Spinal cord (tissue), 10 donors: ENCODE measurements at places on chromosomes 7 and 10. TPM values are rescaled to one million over a fixed set of nuclear protein-coding genes. Genes with fewer than 3 reads are reported as not detected.

Gene MYL7
- 0.66 TPM for total RNA-seq

Gene FRMD4A
- 87.2 TPM for total RNA-seq

Gene ADAM22
- total RNA-seq = 178 TPM

Gene ADCY1
- total RNA-seq = 21.8 TPM

GRCh38 chr10:97498841-97499560, at the start of gene UBTD1:
UBTD1 (plus strand) TSS chr10:97498924; CDS start chr10:97499204, 280 bp downstream.
- peak within 1 kb of the TSS; percentile 100 for H3K4me3 ChIP-seq
- no peaks in the 10 kb centered on the region for H3K36me3 ChIP-seq
- peaks cover 25% of the 10 kb centered on the region for H3K4me1 ChIP-seq
- peaks cover 11% of the 10 kb centered on the region for H3K27me3 ChIP-seq
- DNase-seq = no peak

DNA sequence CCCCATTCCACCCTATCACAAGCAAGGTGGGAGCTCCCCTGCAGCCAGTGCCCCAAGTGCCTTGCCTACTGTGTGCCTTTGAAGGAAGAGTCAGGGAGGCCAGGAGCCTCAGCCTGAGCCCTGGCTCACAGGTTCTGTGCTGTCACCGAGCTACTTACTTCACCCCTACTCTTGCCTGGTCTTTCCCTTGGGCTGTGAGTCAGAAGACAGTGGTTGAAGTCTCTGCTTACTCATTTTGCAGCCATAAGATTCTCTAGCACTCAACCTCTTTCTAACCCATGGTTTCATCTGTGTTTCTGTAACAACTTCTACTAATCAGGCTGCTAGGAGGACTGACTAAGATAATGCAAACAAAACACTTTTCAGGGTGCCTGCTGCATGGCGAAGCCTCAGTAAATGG, 114.5 kb downstream of the PLCE1 start:
- H3K4me1 ChIP-seq = peaks cover 4% of the 10 kb centered on the region
- no peaks in the 10 kb centered on the region for H3K36me3 ChIP-seq
- no peak for DNase-seq
- H3K27me3 ChIP-seq = no peaks in the 10 kb centered on the region

DNA sequence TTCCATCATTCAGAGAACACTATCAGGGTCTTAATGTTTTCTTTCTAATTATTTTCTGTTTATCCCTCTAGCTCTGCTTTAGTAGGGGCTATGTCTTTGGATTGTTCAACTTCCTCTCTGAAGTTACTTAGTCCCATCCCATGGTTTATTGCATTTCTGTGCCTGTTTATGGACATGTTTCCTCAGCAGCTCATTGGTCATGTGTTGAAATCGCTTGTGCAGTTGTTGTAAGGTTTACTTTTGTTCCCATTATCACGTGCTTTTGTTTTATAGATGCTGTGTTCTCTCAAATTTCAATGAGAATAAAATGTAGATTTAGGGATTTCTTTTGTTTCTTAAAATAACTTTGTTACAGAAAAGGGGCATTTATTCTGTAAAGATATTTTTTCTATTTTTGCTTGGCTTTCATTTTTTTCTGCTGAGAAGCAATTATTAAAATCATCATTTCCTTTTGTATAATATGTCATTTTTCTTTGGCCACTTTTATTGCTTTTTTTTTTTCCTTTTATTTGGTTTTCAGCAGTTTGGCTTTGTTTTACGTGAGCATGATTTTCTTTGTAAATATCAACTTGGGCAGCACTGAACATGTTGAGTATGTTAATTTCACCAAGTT, 110.9 kb downstream of the CCDC7 start:
- no peak overlapping the region for H3K4me3 ChIP-seq
- DNase-seq = no peak
- no peaks in the 10 kb centered on the region for H3K36me3 ChIP-seq

GRCh38 chr7:108345710-108346336, 110.4 kb downstream of the NRCAM start:
- no peak overlapping the region for H3K4me3 ChIP-seq
- no peak overlapping the region for H3K27ac ChIP-seq
- no peaks in the 10 kb centered on the region for H3K36me3 ChIP-seq
- no peaks in the 10 kb centered on the region for H3K4me1 ChIP-seq

- no peaks in the 10 kb centered on the region for H3K4me1 ChIP-seq
- peaks cover 12% of the 10 kb centered on the region for H3K27me3 ChIP-seq
These were observed 95.1 kb upstream of the CPXM2 start for GRCh38 chr10:123986736-123987135.

GRCh38 chr7:116377721-116378120, 121.8 kb upstream of the CAV2 start:
- no peak for DNase-seq
- H3K27me3 ChIP-seq = no peaks in the 10 kb centered on the region
- H3K4me1 ChIP-seq = no peaks in the 10 kb centered on the region
- no peak overlapping the region for H3K4me3 ChIP-seq
- H3K36me3 ChIP-seq = no peaks in the 10 kb centered on the region

- no peaks in the 10 kb centered on the region for H3K27me3 ChIP-seq
- no peaks in the 10 kb centered on the region for H3K36me3 ChIP-seq
- no peak overlapping the region for H3K4me3 ChIP-seq
- H3K4me1 ChIP-seq = no peaks in the 10 kb centered on the region
- no peak overlapping the region for H3K27ac ChIP-seq
These were observed 269.2 kb downstream of the BAMBI start for GRCh38 chr10:28946479-28946878.

DNA sequence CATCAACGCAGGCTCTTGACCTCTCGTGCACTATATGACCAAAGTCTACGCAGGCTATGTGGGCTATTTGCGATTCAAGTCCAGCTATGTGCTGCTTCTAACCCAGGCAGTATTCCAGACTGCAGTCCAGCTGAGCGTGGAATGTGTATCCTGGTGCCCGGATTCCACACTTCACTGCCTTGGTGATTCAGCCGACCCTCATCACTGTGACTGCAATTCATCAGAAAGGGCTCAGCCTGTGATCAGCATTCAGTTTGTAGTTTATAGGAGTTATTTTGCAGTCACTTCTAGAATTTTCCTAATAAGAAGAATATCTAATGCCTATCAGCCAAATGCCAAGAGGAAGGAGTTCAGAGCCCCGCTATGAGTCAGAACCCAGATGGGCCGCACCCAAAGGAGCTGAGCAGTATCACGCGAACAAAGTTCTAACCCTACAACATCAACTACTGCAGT, 119.8 kb upstream of the LANCL2 start:
- H3K27me3 ChIP-seq = no peaks in the 10 kb centered on the region
- no peak for DNase-seq

DNA sequence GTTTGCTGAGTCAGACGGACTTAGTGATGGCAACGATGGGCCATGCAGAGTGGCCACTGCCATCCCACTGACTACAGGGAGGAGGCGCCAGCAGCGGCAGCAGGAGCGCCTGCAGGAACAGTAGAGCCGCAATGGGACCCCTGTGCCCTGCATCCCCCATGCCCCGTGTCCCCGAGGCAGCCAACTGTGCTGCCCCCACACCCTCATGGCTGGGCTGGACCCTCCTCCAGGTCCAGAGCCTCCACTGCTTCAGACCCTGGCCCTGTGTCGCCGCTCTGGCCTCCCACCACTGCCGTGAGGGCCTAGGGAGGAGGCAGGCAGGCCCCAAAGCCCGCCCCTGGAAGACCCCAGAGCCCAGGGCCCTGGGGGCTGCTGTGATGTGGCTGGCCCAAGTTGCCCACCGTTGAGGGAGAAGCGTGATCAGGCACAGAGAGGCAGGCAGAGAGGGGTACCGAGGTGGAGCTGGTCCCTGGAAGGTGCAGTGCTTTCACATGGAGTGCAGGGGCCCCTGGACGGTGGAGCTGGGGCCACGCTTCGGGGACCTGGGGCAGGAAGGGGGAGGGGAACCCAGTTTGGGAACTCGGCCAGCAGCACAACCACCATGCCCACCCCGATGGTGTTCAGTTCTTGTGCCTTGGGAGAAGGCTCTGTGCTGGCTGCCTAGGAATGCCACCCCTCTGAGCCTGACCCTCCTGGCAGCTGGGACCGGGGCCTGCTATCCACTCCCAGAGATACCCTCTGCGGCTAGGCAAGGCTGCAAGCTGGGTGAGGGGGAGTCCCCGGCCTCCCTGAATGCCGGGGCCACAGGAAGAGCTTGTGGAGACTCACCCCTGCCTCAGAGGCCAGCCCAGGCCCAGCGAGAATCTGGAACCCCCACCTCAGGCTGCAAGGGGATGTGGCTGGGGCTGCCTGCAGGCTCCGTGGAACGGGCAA, 32.6 kb downstream of the DKK1 start:
- no peaks in the 10 kb centered on the region for H3K27me3 ChIP-seq
- H3K36me3 ChIP-seq = peaks cover 2% of the 10 kb centered on the region
- H3K27ac ChIP-seq = no peak overlapping the region
- H3K4me3 ChIP-seq = no peak overlapping the region
- no peak for DNase-seq

DNA sequence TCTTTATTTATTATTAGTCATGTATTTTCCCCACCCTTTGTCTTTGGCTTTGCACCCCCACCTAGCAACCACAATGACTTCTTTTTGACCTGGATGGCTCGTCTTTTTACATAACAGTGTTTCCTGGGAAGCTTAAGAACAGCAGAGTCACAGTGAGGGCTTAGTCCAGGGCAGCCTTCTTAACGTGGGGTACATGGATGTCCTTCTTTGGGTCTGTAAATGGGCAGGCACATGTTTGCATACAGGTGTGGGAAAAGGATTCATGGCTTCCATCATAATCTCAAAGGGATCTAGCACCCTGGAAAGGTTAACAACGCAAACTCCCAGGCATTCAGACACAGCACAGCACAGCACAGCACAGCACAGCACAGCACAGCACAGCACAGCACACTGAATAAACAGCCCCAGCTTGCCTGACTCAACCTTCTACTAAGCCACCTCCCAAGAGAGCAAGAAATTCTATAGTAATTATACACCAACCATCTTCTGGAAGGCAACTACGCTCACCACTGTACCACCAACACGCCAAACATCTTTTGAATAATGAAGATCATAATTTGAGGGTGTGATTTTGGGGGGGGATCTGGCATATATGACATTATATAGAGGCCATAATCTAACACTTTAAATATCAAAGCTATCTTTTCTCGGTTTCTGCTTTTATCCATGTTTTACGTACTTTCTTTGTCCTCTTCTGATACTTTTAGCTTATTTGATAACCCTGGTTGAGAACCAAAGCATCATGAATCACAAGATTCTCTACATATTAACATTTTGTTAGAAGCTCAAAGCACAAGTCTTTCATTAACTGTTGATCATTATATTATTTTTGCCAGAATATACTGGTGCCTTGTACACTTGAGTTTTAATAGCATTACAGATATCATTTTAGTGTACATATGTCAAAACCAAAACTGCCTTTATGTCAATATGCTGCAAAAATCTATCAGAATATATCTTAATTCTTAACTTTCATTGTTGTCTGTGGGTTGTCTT, 177.2 kb upstream of the KLF14 start:
- no peaks in the 10 kb centered on the region for H3K27me3 ChIP-seq
- H3K27ac ChIP-seq = no peak overlapping the region
- peaks cover 29% of the 10 kb centered on the region for H3K4me1 ChIP-seq
- H3K4me3 ChIP-seq = peak overlapping the region; percentile 38
